ENCODE measurements at places on chromosomes 13 and 19.

DNA sequence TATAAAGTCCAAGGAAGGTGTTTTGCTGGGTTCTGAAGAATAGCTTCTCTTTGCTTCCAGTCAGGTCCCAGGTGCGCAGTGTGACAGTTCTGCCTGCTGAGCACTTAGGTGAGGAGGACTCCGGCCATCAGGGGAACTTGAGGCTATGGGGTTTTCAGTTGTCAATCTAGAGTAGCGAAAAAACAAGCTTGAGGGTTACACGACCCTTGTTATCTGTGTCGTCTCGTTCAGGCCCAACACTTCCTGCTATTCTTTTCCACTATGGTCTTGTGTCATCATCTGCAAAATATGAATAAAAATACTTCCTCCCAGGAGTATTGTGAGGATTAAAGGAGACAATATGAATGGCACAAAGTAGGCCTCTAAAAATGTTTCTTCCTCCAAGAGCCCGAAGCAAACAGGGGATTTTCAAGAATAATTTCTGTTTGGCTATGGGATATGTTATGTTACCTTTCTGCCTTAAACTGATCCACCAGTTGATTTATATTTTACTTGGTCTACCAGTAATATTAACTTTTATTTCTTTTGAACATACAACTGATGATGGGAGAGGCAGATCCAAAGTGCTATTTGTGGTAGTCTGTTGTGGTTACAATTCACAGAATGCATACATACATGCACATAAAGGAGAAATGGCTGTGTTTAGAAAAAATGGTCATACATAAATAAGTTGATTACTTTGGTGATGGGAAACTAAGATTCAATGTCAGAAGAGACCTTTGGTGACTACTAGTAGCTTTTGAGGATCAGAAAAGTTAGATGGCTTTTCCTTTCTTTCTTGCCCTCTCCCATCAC is 40.5 kb upstream of the RCBTB2 start:
- DNase-seq, result no peak

GRCh38 chr19:54266133-54266532 is 9.1 kb upstream of the LILRB5 start:
- DNase-seq, result peak; percentile 85

- no peak for DNase-seq
Measured at GRCh38 chr13:44151474-44151873, 222.2 kb upstream of the SERP2 start.

DNA sequence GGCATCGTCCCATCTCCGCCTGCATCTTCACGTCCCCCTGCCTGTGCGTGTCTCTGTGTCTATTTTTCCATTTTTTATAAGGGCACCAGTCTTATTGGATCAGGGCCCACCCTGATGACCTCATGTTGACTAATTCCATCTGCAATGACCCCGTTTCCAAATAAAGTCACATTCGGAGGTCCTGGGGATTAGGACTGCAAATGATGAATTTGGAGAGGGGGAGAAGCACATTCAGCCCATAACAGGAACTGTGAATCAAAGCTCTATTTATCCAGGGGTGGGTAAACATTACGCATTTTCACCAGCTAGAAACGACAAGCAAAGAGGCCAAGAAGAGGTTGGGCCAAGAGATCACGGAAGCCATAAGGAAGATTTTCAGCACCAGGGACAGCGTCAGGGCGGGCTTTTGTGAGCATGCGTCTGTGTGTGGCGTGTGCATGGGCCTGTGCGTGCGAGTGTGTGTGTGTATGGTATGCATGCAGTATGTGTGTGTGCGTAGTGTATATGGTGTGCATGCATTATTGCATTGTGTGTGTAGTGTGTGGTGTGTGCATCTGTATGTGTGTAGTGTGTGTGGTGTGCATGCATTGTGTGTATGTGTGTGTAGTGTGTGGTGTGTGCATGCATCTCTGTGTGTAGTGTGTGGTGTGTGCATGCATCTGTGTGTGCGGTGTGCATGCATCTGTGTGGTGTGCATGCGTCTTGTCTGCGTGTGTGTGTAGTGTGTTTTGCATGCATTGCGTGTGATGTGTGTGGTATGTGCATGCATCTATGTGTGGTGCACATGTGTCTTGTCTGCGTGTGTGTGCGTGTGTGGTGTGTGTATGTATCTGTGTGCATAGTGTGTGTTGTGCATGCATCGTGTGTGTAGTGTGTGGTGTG is 19.6 kb downstream of the CELF5 start:
- no peak for DNase-seq

DNA sequence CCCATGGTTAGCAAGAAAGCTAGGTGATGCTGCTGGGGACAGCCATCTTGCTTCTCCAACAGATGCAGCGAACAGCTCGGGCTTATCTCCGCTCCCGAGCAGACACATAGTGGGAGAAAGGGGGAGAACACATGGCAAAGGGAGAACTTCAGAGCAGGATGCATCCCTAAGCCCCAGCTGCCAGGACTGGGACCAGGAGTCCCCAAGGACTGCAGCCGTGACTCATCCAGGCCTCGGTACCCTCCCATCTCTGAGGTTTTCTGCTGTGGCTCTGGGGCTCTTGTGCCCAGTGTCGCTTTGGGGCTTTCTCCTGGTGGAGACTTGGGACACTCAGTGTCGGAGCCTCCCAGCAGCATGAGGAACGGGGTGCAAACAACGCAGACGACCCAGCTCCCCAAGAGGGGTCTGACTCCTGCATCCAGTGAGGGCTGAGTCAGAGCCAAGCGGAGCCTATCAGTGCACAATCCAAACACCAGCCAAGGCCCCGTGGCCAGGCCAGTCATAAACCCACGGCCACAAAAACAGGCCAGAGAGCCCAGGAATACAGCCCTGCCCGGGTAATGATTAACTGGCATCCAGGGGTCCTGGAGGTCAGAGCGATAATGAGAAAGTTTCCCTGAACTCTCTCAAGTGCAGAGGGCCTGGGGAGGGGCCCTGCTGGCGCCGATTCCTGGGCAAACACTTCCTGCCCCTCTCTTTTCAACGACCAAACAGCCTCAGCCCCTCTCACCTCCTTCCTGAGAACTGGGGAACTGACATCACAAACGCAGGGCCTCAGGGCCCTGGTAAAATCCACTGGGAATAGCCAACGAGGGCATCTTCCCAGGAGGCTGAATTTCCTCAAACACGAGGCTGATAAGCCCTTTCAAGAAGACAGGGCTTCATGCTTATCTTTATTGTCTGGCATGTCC is 202.9 kb downstream of the USP12 start:
- DNase-seq, result no peak

Measured in Right ventricle myocardium superior (tissue), 1 donor.